ENCODE measurements at places on chromosomes 13 and 19.

GRCh38 chr19:43594710-43595604, 977 bp downstream of the IRGQ start:
- DNase-seq, result peak; percentile 19

- no peak for DNase-seq
Measured at GRCh38 chr19:4713384-4713951, 10.2 kb downstream of the DPP9 start.

- no peak for DNase-seq
Measured at GRCh38 chr13:44019651-44020050, 139.9 kb downstream of the LACC1 start.

- DNase-seq, result no peak
Measured at GRCh38 chr13:32142115-32142514, 110.5 kb downstream of the FRY start.

GRCh38 chr13:45782327-45783045, 69.1 kb downstream of the SIAH3 start:
- DNase-seq, result no peak

All from NCI-H446 treated with DMSO at 0.1 percent for 48 hours (cell line).